ENCODE measurements at places on chromosomes 13 and 19.

GRCh38 chr13:41456768-41457588, at the start of gene RGCC:
RGCC (plus strand) TSS chr13:41457550; CDS start chr13:41457708, 158 bp downstream.
- peak; percentile 83 for DNase-seq

GRCh38 chr13:112895521-112896465, 73.2 kb upstream of the MCF2L start:
- DNase-seq, result no peak

- DNase-seq, result no peak
Observed at GRCh38 chr13:34623331-34623730, 318.7 kb upstream of the NBEA start.

DNA sequence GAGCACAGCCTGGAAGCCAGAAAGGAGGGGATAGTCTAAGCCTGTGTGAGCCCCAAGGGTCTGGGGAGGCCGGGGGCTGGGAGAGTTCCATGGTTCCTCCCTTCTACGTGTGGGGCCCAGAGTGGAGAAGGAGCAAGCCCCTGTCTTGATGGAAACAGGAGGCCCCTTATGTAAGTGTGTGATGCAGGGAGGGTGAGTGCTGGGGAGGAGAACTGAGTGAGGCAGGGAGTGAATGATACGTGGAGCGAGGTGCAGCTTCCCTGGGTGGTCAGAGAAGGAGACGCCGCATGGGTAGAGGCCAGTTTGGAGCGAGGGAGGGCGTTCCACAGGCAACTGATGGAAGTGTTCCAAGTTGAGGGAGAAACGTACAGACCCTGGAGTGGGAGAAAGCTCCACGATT, 16.0 kb downstream of the MAG start:
- DNase-seq, result no peak

- DNase-seq, result no peak
Observed at GRCh38 chr19:13952931-13953531, 722 bp downstream of the DCAF15 start.

DNA sequence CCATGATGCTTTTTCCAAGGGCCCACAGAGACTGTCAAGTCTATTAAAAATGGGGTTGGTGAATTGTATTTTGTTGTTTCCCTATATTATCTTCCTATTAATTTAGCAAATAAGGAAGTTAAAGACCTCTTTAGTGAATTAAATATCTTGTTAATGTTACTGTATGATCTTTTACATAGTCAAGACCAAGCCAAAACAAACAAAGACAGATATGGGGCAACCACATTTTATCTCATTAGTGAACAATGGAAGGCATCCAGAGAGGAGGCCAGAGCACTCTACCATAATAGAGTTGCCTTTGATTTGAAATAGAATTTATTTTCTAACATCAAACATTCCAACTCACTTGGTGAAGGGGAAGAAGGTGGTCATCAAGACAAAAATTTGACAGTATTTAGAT, 169.4 kb downstream of the B3GLCT start:
- no peak for DNase-seq

DNA sequence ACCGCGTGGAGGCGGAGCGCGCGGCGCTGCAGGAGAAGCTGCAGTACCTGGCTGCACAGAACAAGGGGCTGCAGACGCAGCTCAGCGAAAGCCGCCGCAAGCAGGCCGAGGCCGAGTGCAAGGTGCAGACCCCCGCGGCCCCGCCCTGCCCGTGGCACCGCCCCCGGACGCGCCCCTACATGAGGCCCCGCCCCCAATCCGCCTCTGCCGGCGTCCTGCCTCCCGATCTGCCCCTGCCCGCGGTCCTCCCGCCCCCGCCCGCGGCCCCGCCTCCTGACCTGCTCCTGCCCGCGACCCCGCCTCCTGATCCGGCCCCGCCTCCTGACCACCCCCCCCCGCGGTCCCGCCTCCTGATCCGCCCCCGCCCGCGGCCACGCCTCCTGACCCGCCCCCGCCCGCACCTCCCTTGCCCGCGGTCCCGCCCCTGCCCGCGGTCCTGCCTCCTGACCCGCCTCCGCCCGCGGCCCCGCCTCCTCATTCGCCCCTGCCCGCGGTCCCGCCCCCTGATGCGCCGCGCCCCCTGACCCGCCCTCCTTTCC, 11.7 kb downstream of the PRR36 start:
- DNase-seq, result peak; percentile 23

DNA sequence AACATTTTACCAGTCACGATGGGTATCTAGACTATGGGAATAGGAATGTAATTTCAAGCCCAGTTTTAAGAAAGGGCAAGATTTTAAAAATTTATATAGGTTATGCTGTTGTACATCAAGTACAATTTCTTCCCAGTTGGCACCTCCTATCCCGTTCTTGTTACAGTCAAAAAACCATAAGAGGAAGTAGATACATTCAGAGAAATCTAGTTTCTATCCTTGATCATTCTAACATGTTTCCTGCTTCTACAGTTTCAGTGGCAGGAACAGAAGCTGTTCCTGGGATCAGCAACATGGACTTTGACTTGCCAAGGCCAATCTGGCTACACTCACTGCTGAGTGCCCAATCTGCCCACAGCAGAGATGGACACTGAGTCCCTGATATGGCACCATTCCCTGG, 14.7 kb upstream of the FPR3 start:
- DNase-seq, result no peak

- no peak for DNase-seq
Observed at GRCh38 chr13:71327266-71327665, 539.7 kb downstream of the DACH1 start.

GRCh38 chr19:47352095-47352494, 3.0 kb downstream of the DHX34 start:
- DNase-seq, result no peak

GRCh38 chr19:41420101-41420880, 6.9 kb downstream of the B3GNT8 start:
- no peak for DNase-seq

GRCh38 chr13:113272701-113273181, 24.3 kb upstream of the LAMP1 start:
- no peak for DNase-seq

DNA sequence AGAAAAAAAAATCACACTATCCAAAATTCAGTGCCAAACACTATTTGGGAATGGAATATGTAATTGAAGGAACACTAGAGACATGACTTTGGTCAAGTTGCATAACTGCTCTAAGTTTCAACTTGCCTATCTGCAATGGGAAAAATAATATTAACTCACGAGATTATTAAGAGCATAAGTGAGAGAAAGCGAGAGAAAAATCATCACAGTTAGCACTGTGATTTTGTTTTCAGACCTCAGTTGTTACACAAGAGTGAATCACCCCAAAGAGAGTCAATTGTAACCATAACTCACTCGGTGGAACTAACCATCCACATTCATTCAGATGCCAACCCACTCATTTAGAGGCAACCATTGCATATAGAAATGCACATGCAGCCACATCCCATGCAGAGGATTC, 147.1 kb downstream of the NHLRC3 start:
- no peak for DNase-seq

GRCh38 chr13:96821381-96821780, 172.9 kb downstream of the OXGR1 start:
- DNase-seq, result no peak

GRCh38 chr19:42253245-42254088, 1.5 kb downstream of the ERF start:
- DNase-seq, result no peak

DNA sequence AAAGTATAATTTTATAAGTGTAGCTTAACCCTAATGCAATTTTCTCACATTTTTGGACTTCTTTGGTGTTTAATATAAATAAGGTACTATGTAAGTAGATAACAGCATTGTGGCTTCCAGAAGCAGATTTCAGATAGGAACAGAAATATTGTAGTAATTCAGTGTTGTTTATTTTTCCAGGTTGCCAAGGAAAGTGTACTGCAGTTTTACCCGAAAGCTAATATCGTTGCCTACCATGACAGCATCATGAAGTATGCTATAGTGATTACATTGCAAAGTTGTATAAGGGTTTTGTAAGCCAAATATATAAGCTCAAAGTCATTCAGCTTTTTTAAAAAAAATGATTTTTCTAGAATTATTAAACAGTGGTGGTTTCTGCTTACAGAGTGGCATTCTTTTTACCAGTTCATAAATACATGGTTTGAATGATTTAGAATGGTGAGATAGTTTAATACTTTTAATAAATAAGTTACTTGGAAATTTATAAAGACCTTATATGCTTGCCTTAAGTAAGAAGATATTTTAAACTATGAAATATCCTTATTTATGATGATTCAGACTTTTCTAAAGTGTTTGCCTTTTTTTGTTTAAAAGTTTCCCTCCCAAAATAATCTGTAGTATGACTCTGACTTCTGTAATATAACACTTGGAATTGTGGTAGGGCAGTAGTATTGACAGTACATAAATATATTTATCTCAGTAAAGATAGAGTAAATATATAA, 3.7 kb downstream of the UBA2 start:
- no peak for DNase-seq

DNA sequence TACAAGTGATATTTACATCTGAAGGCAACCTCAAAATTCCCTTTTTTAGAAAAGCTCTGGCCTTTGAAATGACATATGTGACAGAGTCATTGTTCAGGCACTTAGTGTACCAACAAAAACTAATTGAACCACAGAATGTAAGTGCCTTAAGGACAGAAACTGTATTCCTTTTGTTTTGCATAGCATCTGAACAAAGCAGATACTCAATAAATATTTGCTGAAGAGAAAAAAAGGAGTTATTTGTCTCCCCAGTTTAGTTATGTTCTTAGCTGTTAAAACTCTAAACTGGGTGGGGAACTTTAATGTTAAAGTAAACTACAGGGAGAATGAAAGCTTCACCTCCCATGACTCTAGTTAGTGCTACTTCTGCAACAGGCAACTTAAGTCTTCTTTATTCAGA, 56.8 kb upstream of the KLF5 start:
- DNase-seq, result no peak

- DNase-seq, result no peak
Observed at GRCh38 chr13:105538346-105538745, 997.1 kb downstream of the EFNB2 start.

DNA sequence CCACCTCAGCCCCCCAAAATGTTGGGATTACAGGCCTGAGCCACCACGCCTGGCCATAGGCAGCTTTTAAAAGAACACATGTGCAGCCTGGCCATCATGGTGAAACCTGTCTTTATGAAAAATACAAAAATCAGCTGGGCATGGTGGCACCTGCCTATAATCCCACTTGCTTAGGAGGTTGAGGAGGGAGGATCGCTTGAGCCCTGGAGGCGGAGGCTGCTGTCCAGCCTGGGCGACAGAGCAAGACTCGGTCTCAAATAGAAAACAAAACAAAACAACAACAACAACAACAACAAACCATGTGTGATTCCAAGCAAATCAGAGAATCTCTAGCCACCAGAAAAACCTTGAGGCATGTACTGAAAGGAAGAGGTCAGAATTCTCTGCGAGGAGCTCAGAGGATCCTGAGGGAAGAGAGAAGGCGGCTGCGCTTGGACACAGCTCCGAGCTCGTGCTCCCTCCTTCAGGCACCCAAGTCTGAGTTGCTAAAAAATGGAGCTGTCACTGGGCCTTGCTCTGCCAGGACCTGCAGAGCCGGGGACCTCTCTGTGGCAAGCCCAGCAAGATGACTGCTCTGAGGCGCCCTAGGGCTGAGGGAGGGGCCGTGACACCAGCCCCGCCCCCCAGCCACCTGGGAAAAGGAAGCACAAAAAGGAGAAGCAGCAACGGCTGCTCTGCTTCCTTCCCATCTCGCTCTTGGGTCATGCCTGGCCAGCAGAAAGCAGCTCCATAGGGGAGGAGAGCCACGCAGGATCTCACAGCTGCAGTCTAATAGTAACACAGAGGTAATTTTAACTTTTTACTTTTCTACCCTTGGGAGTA, at the start of gene ARL11:
Gene ARL11, plus strand, starts transcription at position 677 of the 822 bp plus-strand sequence. CDS start 1,941 bp downstream, outside the sequence.
- DNase-seq, result peak; percentile 9

DNA sequence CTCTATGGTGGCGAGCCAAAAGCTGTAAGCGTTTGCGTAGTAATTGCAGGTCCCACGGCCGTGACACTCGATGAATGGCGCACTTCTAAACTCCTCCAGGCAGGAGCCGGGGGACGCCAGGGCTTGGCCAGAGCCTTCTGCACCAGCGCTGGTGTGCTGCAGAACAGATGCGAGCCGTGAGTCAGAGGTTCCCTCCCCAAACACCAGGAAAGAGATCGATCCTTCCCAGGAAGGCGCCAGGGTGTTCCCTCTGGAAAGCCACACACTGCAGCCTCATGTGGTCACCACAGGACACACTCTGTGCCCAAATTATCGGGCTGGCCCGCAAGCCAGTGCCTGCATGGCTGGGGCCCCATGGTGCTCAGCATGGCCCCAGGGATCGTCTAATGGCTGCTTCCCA, 154.6 kb downstream of the COL4A1 start:
- DNase-seq, result no peak

DNA sequence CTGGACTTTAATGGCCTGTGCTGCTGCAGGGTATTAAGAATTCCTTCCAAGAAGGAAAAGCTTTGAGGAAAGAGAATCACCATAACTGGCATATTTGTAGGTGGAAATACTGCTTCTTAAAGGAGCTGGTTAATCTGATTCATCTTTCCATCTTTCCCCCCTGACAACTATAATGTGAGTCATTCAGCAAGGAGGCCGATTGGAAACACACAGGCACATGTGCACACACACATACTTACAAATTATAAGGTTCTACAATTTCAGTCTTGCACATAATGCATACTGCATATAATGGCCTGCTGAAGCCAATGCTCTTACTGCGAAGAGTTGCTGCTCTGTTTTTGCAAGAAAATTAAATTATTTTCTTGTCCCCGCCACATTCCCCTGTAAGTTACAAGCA, 78.8 kb upstream of the TPP2 start:
- DNase-seq, result no peak

- no peak for DNase-seq
Observed at GRCh38 chr13:30510811-30511371, 45.2 kb upstream of the HMGB1 start.

GRCh38 chr13:87078947-87079795, 592.0 kb upstream of the SLITRK5 start:
- DNase-seq, result no peak

- DNase-seq, result no peak
Observed at GRCh38 chr13:68176475-68176874, 946.3 kb upstream of the PCDH9 start.

DNA sequence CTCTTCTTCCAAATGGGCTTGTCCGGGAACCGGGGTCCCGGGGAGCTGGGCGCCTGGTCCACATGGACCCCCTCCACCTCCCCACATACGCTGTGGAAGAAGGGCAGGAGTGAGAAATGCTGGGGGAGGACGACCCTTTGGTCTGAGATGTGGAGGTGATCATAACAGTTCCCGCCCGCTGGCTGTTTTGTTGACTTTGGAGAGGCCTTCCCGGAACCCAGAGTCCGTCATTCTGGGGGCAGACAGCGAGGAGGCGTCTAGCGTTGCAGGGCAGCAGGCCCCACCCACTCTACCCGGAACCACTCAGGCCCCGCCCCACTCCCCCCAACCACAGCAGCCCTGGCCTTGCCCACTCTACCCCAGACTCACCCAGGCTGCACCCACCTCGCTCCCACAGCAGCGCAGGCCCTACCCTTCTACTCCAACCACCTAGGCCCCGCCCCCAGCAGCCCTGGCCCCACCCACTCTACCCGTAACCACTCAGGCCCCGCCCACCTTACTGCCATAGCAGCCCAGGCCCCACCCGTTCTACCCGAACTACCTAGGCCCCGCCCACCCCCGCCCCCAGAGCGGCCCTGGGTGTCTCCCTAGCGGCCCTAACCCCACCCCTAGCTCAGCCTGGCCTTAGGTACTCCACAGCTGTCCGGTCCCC, 7.1 kb downstream of the GPR108 start:
- no peak for DNase-seq
